Fibroblast of mammary gland (primary cell): ENCODE measurements at places on chromosomes 6 and 20.

- no peak for DNase-seq
Measured at GRCh38 chr6:8194490-8194889, 92.1 kb upstream of the EEF1E1 start.

DNA sequence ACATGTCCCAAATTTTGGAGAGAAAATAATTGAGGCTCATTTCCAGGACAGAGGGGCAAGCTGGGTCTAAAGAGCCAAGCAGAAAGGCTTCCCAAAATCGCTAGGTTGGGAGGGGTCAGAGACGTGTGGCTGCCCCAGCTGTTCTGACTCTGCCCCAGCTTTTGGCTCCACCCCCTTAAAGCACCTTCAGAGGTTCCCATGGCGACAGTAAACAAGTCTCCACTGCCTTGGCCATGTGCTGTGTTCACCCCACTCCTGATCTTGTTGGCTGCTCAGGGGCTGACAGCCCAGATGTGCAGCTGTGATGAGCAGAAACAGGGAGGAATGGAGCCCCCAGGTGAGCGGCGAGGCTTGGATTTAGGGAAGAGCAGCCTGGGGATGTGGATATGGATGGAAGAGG lies 72.8 kb upstream of the SPTLC3 start:
- no peak for DNase-seq

GRCh38 chr6:90044833-90045381 lies 150.6 kb downstream of the GJA10 start:
- peak; percentile 74 for DNase-seq

- peak; percentile 51 for DNase-seq
Measured at GRCh38 chr20:34536798-34537394, 20.7 kb downstream of the DYNLRB1 start.

DNA sequence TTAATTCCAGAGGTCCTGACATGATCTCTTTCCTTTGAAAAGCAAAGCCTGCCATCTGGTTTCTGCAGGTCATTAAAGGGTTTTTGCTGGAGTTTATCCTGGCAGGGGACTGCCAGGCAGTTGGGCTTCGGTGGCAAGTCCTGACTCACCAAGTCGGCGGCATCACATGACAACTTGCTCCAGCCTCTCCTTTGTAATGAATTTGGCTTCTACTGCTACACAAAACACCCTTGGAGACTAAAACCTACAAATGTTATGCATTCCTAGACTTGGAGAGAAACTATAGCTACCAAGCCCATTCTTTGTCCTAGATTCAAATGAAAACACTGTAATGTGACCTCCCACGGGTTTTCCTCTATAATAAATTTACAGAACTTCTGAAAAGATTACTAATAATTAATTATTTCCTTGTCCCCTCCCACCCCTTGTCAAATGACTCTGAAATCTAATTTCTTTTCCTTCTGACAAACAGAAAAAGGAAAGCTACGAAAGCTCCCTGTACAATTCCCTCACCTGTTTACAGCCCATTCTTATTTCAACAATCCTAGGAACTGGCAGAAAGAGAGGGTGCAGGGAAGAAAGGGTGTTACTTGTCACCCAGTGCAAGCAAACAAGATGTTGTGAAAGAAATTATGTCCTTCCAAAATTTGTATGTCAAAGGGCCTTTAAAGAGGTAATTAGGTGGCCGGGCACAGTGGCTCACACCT lies 62.9 kb downstream of the QRSL1 start:
- peak; percentile 38 for DNase-seq

DNA sequence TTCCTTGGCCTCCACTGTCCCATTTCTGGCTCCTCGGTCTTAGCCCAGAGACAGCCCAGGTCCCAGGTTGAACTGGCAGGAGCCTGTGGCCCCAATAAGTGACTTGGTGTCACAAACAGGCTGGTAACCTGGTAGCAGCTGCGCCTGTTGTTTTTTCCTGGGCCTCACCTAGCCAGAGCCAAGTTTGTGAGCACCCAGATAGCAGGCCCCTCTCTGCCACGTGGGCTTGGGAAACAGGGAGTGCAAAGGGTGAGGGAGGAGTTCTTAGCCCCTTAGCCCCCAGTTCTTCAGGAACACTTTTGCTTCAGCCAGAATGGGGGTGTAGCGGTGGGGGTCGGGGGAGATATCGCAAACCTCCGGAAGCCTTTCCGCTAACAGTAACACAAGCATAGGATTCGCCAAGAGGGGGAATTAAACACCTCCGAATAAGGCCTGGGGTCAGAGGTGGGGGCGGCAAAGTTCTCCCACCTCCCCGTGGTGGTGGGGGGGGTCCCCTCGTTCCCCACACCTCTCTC lies 760 bp downstream of the C6orf132 start:
- DNase-seq, result no peak

DNA sequence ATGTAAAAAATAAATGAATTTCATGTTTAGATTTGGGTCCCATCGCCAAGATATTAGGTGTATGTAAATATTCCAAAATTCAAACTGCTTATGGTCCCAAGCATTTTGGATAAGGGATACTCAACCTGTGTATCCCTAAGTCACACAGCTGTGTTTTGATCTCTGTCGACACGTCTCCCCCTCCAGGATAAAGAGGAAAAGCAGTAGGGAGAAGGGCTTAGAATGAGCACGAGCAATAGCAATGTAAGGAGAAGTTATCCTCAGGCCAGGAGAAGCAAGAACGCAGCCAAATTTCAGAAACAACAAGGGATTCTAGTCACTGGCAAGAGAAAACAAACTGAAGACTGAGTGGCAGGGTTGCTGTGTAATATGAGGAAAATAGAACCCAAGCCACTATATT lies 181.2 kb downstream of the AIG1 start:
- DNase-seq, result no peak

DNA sequence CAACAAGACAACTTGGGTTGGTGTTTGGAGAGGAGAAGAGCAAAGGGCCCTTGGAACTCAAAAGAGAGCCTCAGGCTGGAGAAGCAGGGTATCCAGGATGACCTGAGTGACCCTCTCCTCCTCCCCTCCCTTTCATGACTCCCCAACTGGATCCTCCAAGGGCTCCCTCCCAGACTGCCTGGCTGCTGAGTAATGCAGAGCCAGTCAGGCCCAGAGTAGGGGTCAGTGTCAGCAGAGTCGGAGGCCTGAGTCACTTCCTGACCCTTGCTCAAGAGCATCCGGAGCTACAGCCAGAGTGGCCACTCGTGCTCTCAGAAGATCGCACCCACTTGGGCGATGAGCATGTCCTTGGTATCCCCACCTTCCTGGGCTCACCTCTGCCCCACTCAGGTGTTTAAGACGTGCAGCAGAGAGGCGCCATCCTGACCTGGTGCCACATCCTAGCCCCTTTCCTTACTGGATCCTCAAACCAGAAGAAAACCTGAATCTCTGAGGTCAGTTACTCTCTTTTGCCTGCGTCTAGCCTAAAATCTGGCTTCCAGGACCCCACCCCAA lies 2.8 kb upstream of the MAPK13 start:
- peak; percentile 94 for DNase-seq

DNA sequence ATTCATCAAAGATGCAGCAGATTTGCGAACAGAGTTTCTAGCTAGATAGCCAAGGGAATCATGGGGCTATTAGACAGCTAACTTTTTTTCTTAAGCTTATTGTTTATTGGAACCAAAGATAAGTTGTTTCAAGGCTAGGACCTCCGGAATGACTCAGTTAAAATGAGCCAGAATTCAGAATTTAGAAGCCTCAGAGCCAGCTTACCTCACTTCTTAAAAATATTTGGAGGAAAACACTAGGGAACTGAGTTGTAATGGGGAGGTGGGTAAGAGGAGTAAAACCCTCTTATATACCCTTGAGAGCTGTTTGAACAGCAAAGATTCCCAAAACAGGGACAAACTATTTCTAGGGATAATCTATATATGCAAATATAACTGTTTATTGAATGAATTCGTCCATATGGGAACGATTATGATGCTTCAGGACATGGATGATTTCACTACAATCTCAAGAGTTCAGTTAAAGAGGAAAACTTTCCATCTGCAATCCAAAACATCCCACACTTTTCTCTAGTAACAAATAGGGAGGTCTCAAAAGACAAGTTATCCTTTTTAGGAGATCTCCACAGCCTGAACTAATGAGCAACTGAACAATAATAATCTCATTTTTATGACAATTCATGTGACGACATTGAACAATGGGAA lies 12.6 kb upstream of the CARMIL1 start:
- DNase-seq, result peak; percentile 63

DNA sequence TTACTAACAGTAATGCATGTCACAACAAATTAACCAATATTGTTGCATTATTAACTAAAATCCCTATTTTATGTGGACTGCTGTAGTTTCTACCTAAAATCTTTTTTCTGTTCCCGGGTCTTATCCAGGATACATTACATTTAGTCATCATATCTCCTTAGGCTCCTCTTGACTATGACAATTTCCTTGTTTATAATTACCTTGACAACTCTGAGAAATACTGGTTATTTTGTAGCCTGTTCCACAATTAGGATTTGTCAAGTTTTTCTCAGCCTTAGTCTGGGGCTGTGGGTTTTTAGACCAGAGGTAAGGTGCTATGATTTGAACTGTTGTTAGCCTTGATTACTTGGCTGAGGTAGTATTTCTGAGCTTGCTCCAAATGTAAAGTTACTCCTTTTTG lies 3.7 kb downstream of the FBXO5 start:
- no peak for DNase-seq

GRCh38 chr6:35191889-35192288 lies 21.9 kb upstream of the SCUBE3 start:
- DNase-seq, result no peak

DNA sequence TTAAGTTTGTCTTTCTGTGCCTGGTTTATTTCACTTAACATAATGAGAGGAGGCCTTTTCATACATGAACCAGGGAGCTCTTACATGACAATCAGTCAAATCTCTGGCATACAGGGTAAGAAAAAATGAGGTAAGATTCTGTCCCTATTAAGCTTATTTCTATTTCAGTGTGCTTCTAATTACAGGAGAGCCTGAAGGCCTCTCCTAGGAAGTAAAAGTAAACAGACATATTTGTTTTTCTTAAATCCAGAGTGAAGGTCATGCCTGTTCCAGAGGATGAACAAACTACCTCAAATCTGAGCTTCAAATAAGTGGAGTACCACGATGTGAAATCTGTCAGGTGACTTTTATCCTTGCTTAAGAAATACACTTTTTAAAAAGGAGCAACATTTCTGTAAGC lies 72.6 kb downstream of the POPDC3 start:
- DNase-seq, result no peak

DNA sequence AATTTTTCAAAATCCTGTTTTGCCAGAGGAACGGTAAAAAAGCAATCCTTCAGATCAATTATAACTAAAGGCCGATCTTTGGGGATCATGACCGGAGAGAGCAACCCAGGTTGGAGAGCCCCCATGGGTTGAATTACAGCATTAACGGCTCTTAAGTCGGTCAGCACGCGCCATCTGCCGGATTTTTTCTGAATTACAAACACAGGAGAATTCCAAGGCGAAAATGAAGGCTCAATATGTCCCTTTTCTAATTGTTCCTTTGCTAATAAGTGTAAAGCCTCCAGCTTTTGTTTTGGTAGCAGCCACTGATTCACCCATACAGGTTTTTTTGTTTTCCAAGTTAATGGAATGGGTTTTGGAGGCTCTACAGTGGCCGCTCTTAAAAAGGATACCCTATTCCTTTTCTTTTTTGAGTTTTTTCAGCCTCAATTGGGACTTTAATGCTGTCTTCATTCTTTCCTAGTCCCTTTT lies 16.9 kb upstream of the PTCRA start:
- peak; percentile 72 for DNase-seq

DNA sequence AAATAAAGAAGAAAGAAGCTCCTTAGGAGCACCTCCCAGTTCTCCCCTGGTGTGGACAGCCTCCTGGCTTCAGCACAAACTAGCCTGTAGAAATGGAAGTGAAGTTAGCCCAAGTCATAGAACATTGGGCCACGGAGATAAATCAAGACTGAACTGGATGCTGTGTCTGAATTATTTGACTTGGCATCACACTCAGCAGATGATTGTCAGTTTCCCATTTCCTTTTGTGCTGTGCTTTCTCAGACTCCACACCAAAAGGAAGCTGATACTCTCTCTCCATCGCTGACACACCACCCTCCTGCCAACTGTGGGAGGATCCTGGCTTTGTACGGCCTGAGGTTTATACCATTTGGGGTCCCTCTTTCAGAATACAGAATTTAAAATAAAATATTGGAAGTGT lies 209.8 kb downstream of the TFAP2A start:
- no peak for DNase-seq

- no peak for DNase-seq
Measured at GRCh38 chr6:7112741-7113313, 5.1 kb downstream of the RREB1 start.

DNA sequence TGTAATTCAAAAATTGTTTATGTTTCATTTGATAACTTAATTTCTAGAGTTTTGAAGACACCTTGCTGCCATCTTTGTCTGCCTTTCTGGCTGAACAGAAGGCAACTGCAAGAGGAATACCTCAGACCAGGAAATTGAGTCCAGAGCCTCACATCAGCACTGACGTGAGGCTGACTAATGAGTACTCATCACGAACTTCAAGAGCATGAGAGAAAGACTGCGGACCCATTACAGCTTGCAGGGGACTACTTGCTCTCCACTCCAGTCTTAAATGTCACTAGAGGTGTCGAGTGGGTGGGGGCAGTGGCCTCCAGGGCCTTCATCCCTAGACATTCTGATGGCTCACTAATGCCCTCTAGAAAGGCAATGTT lies 109.5 kb upstream of the SSTR4 start:
- DNase-seq, result peak; percentile 59

GRCh38 chr6:132713352-132714134 lies at the start of gene VNN1:
Gene VNN1 (minus strand): TSS chr6:132714055. CDS start chr6:132714035, 20 bp downstream.
- no peak for DNase-seq

GRCh38 chr20:63750807-63751470 lies 11.4 kb downstream of the SLC2A4RG start:
- DNase-seq, result no peak

DNA sequence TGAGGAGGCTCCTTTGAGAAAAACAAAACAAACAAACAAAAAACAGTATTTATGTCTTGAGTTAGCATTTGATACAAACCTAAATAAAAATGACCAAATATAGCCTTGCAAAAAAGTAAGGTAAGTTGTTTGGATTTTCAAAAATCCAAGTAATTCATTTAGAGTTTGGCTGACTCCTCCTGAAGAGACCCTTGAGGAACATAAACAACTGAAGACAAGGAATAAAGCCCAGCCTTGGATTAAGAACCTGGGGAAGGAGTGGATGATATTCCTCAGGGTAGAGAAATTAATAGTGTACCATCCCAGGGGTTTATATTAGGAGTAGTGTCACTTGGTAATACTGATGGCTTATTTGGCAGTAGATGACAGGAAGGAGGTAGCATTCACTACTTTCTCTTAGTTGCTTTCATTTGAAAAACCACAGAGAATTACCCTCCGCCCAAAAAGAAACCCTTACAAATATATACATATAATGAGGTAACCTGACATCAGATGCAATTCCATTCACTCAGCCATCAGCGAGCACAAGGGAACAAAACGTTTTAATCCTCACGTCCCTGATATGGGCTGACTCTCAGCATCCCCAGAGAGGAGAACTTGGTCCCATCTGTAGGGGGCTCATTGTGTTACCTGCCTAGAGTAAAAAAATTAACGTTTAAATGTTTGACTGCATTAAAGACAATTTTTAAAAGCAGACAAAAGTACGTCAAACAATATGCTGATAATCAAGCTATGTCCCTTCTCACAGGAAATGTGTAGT lies 57.0 kb downstream of the SOBP start:
- no peak for DNase-seq
